ENCODE measurements at places on chromosomes 5 and 9.

DNA sequence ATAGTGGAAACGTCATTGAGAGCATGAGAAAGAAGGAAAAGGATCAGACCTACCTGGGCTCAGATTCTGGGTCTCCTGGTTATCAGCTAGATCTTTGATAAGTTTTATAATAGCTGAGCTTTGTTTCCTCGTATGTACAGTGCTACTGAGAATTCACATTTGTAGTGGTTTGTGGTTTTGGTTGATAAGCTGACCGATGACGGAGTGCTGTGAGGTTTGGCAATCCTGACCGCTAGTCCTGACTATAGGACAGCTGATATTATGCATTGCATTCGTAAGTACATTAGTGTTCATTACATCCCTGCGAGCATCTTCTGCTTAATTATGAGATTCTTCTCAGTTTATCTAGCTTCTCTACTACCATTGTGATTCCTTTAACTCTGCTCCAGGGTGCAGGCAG lies 190.7 kb upstream of the SLC27A6 start:
- no peak for DNase-seq

GRCh38 chr9:125509476-125509875 lies 197.5 kb downstream of the MAPKAP1 start:
- DNase-seq = no peak

- no peak for DNase-seq
These were observed 202.3 kb downstream of the LRRC70 start for GRCh38 chr5:62780888-62781287.

GRCh38 chr5:11588803-11589202 lies 315.4 kb downstream of the CTNND2 start:
- no peak for DNase-seq

- DNase-seq = no peak
These were observed 112.3 kb upstream of the ANKH start for GRCh38 chr5:14983666-14984441.

- DNase-seq = no peak
These were observed 89.5 kb downstream of the APBA1 start for GRCh38 chr9:69582544-69583297.

GRCh38 chr5:14463629-14464028 lies 118.0 kb upstream of the OTULINL start:
- no peak for DNase-seq

Data from activated T-cell treated with anti-CD3 and anti-CD28 coated beads, Interleukin-2, amount 50 U/mL, for 72 hours (primary cell).